ENCODE measurements at places on chromosomes 6 and 20.

- no peak for DNase-seq
These were observed 40.0 kb upstream of the SLC2A12 start for GRCh38 chr6:134092449-134092848.

DNA sequence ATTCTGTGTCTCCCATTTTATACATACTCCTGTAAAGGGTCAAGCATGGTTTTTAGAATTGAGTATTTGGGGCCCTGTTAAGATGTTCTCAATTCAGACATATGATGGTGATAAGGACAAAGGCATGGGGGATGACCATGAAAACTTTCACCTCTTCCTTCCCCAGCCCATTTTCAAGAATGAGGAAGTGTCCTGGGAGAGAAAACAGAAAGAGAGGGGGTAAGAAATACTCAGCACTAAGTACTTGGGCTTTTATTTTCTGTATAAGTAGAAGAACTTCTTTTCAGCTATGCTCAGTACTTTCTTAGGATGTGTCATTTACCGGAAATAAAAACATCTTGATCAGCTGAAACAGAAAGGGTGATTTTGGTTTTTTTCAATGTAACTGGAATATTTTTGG is 10.9 kb upstream of the MBOAT1 start:
- no peak for DNase-seq

DNA sequence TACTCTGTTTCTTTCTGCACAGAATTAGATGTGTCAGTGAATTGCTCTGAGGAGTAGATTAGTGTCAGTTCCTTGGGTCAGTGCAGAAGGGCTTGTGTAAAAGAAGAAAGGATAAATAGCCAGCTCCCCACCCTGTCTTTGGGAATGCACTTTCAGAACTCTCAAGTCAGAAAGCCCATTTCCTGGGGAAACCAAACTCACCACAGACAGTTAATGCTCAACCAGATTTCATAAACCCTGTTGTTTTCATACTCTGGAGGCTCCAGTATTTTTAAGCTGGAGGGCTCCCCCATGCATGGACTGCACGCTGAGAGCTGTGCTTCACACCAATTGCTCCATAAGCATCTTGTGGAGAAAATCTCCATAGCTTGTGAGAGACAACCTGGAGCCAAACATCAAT is 449.7 kb downstream of the CDH26 start:
- no peak for DNase-seq

GRCh38 chr20:24543741-24544140 is 74.3 kb downstream of the SYNDIG1 start:
- DNase-seq, result no peak

- no peak for DNase-seq
These were observed 50.7 kb upstream of the PLEKHG1 start for GRCh38 chr6:150549007-150549406.

- peak; percentile 46 for DNase-seq
These were observed 445.4 kb upstream of the DEFB115 start for GRCh38 chr20:30811885-30812671.

DNA sequence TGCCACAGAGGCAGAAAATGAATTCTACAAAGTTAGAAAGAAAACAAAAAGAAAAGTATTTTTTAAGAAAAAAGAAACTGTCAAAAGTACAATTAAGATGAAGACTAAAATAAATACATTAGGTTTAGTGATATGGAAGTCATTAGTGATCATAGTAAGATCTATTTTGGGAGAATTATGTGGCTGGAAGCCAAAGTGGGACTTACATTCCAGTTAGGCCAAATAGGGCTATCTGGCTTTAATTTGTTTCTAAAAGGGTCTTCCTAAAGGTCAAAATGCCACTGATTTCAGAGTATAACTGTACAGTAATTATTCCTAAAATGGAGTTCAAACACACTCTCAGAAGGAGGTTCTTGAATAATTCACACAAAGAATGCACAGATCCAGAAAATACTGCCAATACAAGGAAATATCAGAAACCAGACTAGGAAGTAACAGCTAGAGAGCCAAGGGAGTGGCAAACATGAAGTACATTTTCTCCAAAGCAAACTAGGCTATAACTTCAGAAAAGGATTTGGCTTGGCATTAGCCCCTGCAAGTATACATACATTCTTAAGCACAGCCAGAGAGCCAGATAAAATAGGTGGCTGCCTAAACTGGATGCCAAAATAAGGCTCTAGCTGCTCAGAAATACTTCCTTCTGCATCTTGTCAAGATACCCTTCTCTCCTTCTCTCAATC is 45.3 kb downstream of the PDSS2 start:
- no peak for DNase-seq

GRCh38 chr6:111861431-111861885 is 11.8 kb downstream of the FYN start:
- DNase-seq, result no peak
